RPMI8226 (cell line): ENCODE measurements at places on chromosomes 11 and 22.
A peak's percentile ranks its signal among the peaks of the same experiment; 100 is the strongest.

DNA sequence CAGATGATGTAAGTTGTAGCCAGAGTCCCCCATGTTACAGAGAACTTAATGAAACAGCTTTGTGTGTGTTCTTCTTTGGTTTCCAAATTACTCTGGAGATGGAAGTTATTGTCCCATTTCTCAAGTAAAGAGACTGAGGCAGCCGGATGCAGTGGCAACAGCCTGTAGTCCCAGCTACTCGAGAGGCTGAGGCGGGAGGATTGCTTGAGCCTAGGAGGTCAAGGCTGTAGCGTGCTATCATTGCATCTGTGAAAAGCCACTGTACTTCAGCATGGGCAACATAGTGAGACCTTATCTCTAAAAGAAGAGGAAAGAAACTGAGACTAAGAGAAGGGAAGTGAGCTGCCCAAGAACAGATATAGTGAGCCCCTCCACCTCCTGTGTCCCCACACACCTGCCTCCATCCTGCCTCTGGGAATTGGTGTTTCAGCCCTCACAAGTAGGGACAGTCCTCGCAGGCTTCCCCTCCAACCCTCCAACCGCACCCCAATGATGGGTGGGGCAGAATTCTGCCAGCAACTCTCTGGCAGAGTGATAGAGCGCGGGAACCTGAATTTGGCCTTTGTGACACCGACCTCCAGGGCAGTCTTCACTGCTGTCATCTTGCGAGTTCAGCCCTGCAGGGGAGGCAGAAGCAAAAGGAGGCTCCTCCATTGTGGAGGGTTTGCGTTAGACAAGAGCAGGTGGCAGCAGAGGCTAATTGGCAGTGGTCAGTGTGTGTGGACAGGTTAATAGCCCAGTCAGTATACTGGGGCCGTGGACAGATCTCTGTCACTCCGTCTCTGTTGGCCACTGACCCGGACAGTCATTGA lies 1.6 kb downstream of the PDXP start:
- DNase-seq = peak; percentile 24

DNA sequence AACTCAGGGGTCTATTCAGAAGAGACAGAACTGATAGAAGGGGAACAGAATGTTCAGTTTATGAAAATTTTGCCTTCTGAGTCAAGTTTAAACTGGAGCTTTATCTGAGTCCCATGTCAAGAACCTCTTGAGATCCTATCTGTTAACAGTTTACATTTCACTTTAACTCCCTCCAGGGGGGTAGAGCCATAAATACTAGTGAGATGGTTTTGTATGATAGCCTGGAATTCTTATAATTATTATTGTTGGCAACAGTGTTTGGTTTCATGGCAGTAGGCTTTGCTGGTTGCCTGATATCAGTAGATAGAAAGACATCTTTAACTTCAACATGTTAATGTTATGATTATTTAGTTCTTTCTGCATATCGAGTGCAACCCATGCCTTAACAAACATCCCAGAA lies 498.5 kb downstream of the INSC start:
- DNase-seq = no peak

GRCh38 chr11:119935349-119935925 lies 202.5 kb downstream of the TRIM29 start:
- DNase-seq = no peak

DNA sequence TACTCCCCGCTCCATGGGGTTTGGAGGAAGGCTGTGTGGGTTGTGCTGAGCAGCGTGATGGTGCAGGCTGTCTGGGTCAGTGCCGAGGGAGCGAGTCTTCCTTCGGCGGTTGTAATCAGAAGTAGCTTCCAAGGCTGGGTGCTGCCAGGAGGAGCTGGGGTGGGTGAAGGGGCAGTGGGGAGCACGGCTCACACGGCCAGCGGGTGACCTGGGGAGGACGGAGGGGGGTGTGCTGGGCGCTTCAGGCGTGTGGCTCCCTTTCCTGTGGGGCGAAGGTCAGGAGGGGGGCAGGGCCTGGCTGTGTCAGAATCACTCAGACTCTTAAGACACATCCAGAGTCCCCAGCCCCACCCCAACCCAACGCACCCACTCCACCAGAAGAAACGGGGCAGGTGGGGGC lies 60.2 kb downstream of the LRP5 start:
- DNase-seq = no peak

- DNase-seq = no peak
Observed at GRCh38 chr11:26947379-26947844, 46.5 kb upstream of the FIBIN start.

DNA sequence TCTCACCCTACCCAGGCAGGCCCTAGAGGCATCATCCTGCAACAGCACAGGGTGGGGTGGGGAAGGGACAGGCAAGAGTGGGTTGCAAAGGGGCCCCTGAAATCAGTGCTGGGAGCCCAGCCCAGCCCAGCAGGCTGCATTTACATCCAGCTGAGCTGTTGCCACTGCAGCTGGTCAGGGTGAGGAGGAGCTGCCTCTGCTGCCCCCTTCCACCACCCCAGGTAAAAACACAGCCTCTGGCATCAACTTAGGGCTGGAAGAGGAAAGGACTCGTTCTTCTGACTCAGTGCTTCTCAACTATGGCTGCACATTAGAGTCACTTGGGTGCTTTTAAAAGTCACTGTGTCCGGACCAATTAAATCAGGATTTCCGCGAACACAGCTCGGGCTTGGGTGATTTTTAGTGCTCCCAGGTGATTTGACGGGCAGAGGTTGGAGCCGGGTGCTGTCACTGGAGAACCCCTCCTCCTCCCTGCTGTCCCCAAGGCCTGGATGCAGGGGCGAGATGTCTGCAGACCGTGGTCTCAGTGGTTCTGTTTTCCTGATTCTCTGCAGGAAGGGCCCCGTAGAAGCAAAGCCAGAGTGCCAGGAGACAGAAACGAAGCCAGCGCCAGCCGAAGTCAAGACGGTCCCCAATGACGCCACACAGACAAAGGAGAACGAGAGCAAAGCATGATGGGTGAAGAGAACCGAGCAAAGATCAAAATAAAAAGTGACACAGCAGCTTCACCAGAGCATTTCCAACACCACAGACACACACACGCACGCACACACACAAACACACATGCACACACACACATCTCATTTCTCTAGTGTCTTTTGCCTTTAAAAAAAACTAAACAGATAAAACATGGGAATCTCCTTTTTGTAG lies 39.4 kb upstream of the TTC12 start:
- peak; percentile 75 for DNase-seq
